Occipital lobe (tissue), 3 donors: ENCODE measurements at places on chromosomes 13 and 19. TPM values are rescaled to one million over a fixed set of nuclear protein-coding genes. Genes with fewer than 3 reads are reported as not detected.

Gene ZNF256
- total RNA-seq, result 15.6 TPM

Gene ZNF418
- total RNA-seq, result 64.3 TPM

Gene KLK3
- total RNA-seq, result not detected

Gene SMG9
- total RNA-seq, result 6.4 TPM

GRCh38 chr13:111846391-111847159 lies 220.4 kb upstream of the SOX1 start:
- no peak for DNase-seq

DNA sequence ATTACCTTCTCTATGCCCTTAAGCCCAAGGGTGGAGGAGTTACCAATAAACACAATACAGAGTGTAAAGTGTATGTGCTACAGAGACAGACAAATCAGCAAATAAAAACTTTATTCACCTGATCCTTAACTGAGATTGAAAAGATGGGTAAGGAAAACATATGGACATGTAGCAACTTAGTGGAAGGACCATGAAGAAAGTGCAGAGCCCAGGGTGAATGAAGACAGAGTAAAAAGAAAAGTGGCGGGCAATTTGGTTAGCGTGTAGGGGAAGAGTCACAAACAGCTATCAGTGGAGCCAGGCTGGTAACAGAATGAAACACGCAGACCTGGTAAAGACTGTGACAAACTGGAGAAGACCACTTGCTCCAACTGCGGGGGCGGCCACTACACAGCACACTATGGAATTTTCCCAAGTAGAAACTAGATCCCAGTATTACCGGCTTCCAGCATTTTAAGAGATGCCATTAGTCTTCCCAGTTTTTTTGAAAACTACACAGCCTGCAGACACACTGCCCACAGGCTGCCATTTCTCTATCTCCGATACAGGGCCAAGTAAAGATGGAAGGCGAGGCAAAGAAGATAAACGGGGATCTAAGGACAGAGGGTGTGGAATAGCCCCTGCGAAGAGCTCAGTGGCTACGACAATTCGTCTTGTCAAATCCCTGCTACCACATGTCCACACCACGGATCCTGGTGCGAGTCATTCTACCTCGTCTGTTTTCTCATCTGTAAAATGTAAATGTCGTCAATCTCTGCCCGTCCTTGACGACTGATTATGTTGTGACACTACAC lies 1.2 kb downstream of the UQCRFS1 start:
- no peak for DNase-seq

- no peak for DNase-seq
These were observed 174.0 kb downstream of the DCT start for GRCh38 chr13:94305463-94305862.

DNA sequence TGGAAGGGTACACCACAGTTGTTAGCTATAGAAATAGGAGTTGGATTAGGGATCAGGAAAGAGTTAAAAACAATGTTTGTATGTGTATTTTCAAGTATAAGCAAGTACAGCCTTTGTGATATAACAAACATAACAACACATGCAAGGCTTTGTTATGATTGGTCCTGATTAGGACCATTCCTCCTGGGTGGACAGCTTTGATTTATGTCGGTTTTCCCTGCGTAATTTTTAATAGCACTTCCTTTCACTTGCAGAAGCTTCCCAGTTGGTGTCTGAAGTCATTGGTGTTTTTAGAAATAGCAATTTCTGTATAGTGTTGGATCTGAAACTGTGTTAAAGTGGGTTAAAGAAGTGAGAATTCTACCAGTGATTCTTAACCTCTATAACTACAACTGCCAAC lies 10.0 kb downstream of the FNDC3A start:
- no peak for DNase-seq

GRCh38 chr13:71718931-71719330 lies 148.1 kb downstream of the DACH1 start:
- DNase-seq, result no peak
